K562 (cell line): ENCODE measurements at places on chromosomes 5 and 9. TPM values are rescaled to one million over a fixed set of nuclear protein-coding genes. Genes with fewer than 3 reads are reported as not detected.

MARCOL gene
- polyA plus RNA-seq: not detected in 2 replicates

TMEM252 gene
- polyA plus RNA-seq: not detected in 2 replicates

CD14 gene
- polyA plus RNA-seq: 0.32 and 1.0 TPM in 2 replicates

IL9 gene
- not detected in 2 replicates for polyA plus RNA-seq

NPDC1 gene
- 0.85 and 2.4 TPM in 2 replicates for polyA plus RNA-seq

TNFSF8 gene
- polyA plus RNA-seq: not detected in 2 replicates

FREM1 gene
- 0.05 TPM in 1 of 2 replicates, not detected in the other for polyA plus RNA-seq

AQP7 gene
- 0.04 and 0.46 TPM in 2 replicates for polyA plus RNA-seq

GAPT gene
- not detected in 2 replicates for polyA plus RNA-seq

TAF11L10 gene
- 0.20 TPM in 1 of 2 replicates, not detected in the other for polyA plus RNA-seq

BRINP1 gene
- not detected in 2 replicates for polyA plus RNA-seq
